Stimulated activated CD8-positive, alpha-beta memory T cell treated with anti-CD3 and anti-CD28 coated beads, Interleukin-7, amount 100 ng/mL, for 1 hour (primary cell): ENCODE measurements at places on chromosomes 13 and 19.

- no peak for DNase-seq
Observed at GRCh38 chr13:41674246-41674645, 216.9 kb downstream of the RGCC start.

GRCh38 chr19:5914946-5915781 lies 1.1 kb downstream of the CAPS start:
- no peak for DNase-seq

DNA sequence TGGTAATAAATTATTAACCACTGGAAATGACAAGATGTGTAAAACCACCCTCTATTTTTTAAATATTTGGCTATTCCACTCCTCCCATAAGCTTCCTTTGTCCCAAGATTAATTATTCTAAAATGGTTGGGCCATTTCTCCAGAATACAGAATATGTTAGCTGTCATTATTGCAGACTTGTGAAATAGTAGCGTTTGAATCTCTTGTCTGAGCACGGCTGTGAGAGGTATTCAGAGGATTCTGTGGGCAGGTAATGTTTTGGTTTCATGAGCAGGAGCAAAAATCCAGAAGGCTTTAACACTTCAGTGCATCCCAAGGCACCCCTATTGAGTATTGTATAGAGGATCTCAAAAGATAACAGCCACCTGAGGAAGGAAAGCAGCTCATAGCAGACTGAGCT lies 256.0 kb downstream of the UQCRFS1 start:
- DNase-seq: no peak

- DNase-seq: no peak
Observed at GRCh38 chr13:43094901-43095300, 71.5 kb downstream of the DNAJC15 start.
